ENCODE measurements at places on chromosomes 4 and X.

DNA sequence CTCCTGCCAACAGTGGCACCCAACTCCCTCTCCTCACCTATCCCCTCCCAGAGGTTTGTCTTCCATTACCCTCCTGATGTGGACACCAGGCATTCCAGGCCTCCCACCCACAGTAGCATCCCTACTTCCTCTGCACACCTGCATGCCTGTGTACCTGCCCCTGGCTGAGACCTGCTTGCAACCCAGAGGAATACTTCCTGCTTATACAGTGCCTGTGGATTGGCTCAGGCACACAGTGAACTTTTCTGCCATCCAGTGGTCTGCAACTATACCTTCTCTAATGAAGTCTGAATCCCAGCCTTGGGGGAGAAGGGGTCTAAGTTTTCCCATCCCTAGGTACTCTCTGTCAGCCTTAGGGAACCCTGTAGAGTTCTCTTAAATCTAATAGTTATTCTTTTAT lies 169.9 kb downstream of the IQCM start:
- DNase-seq, result no peak

DNA sequence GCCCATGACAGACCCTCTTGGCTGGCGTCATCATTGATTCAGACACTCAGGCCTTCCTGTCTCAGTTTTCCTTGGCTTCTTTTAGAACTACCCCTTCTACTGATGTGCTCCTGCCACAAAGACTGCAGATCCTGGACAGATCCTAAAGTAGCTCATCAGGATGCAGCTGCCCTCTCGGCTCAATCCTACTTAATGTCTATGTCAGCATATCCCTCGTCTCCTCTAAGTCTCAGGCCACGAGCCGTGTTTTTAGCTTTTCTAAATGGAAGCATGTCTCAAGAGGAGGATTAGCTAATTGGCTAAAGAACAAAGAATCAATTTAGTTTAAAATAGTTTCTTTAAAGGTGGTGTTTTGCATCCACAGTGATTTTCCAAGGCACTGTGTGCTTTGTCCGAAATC lies 447.7 kb downstream of the STIM2 start:
- DNase-seq, result no peak

DNA sequence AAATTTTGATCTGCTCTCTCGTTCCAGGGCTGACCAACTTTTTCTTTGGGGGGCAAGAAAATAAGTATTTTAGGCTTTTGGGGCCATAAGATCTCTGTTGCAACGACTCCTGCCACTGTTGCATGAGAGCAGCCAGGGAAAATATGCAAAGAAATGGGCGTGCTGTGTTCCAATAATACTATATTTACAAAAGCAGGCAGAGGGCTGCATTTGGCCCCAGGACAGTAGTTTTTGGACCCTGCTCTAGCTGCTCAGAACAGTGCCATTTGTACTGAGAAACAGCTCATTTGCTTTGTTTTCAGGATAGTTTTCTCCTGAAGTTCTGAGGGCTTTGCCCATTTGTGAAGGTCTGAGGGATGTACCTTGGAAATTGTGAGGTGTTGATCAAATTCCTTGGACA lies 135.1 kb upstream of the MBNL3 start:
- DNase-seq, result no peak

DNA sequence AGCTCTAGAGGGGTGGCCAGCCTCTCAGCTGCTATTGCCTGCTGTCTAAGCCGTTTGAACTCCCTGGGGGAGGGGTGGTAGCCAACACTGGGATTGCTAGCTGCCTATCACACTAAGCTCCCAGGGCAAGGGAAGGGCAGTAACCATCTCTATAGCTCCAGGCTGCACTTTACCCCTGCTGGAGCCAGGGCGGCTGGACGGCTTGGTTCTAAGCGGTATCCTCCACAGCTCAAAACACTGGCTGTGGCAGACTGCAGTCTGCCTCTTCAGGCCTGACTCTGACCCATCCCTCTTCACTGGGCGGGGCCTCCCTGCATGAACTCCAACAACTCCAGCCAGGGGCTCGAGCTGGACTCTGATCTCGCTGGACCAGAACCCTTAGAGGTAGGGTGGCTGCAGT lies 55.3 kb upstream of the GNRHR start:
- no peak for DNase-seq

GRCh38 chr4:47109379-47109778 lies 78.0 kb downstream of the GABRB1 start:
- DNase-seq, result no peak

GRCh38 chr4:108109997-108110416 lies 58.7 kb downstream of the LEF1 start:
- DNase-seq, result no peak

DNA sequence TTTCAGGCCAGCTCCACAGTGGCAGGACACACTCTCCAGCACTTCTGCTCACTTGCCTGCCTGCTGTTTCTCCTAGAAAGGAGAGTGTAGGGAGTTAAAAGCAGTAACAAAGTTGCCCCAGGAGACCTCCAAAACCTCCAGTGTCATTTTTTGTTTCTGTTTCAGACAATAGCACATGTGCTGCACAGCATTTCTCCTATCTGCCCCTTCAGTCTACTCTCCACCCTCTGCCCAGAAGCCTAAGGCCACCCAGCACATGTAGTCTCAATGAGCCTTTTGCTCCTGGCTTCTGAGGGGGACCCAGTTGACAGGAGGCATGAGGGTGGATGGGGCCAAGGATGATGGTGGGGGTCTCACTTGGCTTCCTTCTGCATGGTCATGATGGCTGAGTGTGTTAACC lies 329.6 kb upstream of the CLNK start:
- no peak for DNase-seq

- DNase-seq, result no peak
These were observed 12.1 kb downstream of the LETM1 start for GRCh38 chr4:1843852-1844251.

DNA sequence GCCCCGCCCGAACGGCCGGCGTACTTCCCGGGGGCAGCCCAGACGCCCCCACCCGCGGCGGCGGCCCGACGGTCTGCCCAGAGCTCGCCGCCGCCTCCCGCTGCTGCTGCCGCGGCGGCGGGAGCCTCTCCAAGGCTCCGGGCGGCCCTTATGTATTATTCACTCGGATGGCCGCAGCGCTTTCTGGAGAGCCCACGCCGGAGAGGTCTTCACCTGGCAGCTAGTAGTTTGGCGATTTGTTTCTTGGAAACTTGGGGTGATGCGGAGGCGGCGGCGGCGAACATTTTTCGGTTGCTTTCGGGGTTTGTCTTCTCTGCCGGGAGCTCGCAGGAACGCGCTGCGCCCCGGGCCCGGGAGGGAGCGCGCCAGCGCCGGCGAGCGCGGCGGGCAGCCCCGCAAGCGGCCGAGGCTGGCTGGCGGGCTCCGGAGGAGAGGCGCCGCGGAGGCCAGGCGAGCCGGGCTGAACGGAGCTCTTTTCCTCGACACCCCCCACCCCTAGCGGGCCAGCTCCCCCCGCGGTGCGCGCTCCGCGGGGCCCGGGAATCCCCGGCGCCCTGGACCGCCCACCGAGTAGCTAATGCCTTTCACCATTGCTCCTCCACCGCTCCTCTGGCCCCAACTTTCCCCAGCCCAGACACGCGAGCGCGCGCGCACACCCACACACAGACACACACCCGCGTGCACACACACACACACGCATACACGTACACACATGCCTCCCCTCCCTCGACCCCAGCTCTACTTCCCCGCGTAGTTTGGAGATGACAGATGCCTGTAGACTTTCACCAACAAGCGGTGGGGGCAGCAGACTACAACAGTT lies 113.5 kb downstream of the DHX15 start:
- DNase-seq, result peak; percentile 7

GRCh38 chr4:25949173-25949748 lies 35.2 kb downstream of the SMIM20 start:
- DNase-seq, result no peak

- no peak for DNase-seq
These were observed 302.4 kb downstream of the IL1RAPL1 start for GRCh38 chrX:28889591-28890090.

DNA sequence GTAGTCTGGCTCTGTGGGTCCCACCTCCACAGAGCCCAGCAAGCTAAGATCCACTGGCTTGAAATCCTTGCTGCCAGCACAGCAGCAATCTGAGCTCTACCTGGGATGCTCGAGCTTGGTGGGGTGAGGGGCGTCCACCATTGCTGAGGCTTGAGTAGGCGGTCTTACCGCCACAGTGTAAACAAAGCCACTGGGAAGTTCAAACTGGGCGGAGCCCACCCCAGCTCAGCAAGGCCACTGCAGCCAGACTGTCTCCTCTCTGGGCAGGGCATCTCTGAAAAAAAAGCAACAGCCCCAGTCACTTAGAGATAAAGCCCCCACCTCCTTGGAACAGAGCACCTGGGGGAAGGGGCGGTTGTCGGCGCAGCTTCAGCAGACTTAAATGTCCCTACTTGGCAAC lies 243.2 kb upstream of the POF1B start:
- no peak for DNase-seq

- no peak for DNase-seq
These were observed 348.2 kb upstream of the GRIA3 start for GRCh38 chrX:122835886-122836285.

- DNase-seq, result no peak
These were observed 322.0 kb upstream of the PPARGC1A start for GRCh38 chr4:24211856-24212255.

DNA sequence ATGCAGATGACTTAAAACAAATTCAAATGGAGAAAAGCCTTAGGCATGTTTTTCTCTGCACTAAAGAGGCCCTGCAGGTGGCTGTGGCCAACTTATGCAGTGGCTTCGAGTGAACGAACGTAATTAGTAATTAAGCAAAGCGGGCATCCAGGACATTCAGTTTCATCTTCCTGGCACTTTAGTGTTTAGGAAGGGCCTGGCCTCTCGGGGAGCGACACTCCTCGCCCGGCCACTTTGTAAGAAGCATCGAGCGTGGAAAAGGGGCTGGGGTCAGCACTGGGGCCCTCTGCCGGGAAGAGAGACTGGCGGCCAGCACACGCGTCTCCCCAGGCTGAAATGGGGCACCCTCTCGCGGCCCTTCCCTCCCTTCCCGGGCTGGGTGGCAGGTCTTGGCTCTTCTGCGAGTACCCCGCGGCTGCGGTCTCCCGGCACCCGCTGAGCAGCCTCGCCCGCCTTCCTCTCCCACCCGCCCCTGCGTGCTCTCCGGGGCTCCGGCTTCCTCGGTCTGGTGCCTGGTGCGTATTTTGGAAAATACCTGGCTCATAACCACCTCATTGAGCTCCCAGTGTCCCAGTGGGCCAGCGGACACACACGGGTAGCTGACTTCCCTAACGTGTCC lies 677 bp upstream of the CYP4V2 start:
- DNase-seq, result no peak

DNA sequence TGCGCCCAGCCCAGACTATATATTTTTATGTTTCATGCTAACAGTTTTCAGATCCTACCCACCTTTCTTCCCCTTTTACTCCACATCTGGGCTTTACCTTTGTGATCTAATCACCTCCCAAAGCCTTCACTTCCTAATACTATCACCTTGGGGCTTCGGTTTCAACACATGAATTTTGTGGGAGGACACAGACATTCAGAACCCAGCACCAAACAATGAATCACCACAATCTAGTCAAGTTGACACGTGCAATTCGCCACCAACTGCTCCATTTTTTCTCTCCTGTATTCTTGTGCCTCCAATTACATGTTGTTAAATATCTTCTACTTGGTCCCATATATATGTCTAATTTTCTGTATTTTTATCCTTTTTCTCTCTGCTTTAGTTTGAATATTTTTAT lies 41.8 kb upstream of the STX18 start:
- no peak for DNase-seq

GRCh38 chrX:82648062-82648461 lies 860.0 kb upstream of the POU3F4 start:
- DNase-seq, result no peak

DNA sequence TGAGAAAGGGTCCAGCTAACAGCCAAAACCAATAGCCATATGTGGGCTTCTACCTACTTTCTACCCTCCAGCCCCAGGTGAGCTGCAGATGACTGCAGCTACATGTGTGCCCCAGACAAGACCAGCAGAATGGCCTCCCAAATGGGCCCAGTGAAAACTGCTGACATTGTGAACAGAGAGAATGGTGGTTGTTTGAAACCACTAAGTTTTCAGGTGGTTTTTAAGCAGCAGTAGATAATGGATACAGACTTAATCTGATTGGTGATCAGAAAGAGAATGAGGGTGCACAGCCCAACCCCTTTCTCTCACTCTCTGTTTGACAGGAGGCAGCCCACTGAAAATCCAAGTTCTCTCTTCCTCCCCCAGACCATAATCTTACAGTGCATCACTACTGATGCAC lies 42.5 kb upstream of the BBS12 start:
- DNase-seq, result no peak

GRCh38 chr4:74109116-74109869 lies 10.3 kb upstream of the CXCL2 start:
- DNase-seq, result no peak

- no peak for DNase-seq
These were observed 70.4 kb downstream of the BEX3 start for GRCh38 chrX:103446665-103447302.

GRCh38 chr4:140790765-140791164 lies 34.6 kb upstream of the TBC1D9 start:
- no peak for DNase-seq

DNA sequence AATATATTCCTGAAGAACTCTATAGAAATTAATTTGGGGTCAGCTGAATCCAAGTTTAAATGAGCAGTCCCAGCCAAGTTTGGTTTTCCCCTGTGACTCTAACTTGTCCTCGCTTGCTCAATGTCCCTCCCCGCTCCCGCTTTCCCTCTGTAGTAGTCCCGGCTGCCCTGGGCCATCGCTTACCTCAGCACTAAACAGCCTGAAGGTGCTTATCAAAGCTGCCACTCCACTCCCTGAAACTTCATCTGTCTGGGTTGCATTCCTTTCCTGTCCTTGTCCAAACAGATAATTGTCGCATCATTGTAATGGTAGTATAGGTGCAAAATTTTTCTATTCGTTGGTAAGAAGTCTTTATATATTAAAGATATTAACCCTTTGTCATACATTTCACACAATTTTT lies 12.8 kb downstream of the SLC25A43 start:
- DNase-seq, result no peak

- no peak for DNase-seq
These were observed 62.5 kb downstream of the RGS12 start for GRCh38 chr4:3355266-3355748.

- no peak for DNase-seq
These were observed 98.0 kb upstream of the DCLK2 start for GRCh38 chr4:149980121-149980682.

DNA sequence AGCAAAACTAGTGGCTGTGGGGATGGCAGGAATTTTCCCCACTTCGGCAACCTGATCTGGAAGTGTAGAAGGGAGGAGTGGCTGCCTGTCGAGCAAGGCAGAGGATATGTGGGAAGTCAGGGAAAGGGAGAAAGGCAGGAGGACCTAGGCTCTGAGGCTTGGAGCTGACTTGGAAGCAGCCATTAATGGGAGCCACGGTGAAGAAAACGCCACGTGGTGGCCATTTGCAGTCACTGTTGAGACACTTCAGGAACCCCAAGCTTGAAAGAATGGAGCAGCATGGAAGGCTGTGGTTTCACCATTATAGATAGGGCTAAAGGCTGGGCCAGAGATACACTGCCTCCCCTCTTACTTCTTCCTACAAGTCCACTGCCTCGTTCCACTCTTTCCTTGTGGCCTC lies 41.8 kb upstream of the MAML3 start:
- DNase-seq, result no peak

Data from NCI-H1694 treated with DMSO at 0.1 percent for 48 hours (cell line).